MCF 10A (cell line): ENCODE measurements at places on chromosomes 7 and 10. TPM values are rescaled to one million over a fixed set of nuclear protein-coding genes. Genes with fewer than 3 reads are reported as not detected.
A peak's percentile ranks its signal among the peaks of the same experiment; 100 is the strongest.

Gene MIOS
- total RNA-seq = 43.5 and 65.4 TPM in 2 replicates

Gene EMX2
- not detected in 2 replicates for total RNA-seq

Gene WASHC2A
- total RNA-seq = 19.3 and 28.0 TPM in 2 replicates

Gene SLC13A1
- total RNA-seq = not detected in 2 replicates

Gene NEBL
- 30.6 and 44.3 TPM in 2 replicates for total RNA-seq

Gene UNCX
- total RNA-seq = not detected in 2 replicates

Gene CYP3A7
- total RNA-seq = not detected in 2 replicates

Gene SLC26A4
- total RNA-seq = 0.21 and 0.52 TPM in 2 replicates

Gene IFIT1B
- not detected in 2 replicates for total RNA-seq

Gene FAM204A
- 101 and 103 TPM in 2 replicates for total RNA-seq

Gene TECTB
- total RNA-seq = not detected in 2 replicates

Gene SPDYE5
- 0.12 and 0.16 TPM in 2 replicates for total RNA-seq

DNA sequence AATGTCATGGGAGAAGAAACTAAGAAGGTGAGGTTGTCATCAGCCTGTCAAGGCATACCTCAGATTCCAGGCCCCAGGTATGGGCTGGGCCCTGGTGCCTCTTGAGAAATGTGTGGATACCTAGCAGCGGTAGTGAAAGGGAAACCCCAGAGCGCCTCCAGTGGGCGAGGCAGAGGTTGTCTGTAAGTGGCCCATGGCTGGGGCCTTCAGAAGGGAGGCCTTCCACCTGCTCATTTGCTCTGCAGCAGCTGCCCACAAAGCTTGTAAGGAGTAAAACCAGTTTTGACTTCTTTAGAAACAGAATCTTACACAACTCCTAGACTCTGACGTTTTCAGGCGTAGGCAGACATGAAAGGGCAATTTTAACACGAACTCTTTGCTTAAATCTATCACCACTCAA, 509.9 kb downstream of the PARD3 start:
- H3K27me3 ChIP-seq = no peaks in the 10 kb centered on the region
- DNase-seq = peak; percentile 49
- no peaks in the 10 kb centered on the region for H3K4me1 ChIP-seq
- H3K36me3 ChIP-seq = peaks cover 30% of the 10 kb centered on the region
- H3K27ac ChIP-seq = peak overlapping the region; percentile 58

DNA sequence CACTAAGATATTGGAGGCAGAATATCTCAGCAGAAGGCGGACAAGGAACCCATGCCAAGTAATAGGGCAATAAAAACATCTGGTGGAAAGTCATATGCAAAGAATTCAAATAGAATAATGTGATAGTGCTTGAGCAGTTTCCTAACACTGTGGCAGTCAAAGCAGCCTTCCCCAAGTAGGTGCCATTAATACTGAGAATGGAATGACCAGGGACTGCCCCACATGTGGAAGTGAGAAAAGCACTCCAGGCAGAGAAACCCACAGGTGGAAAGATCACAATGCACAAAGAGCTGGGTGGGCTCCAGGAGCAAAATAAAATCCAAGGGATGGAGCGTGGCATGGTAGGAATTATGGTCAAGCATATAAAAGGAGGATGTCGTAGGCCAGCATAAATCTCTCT, 64.4 kb upstream of the NME8 start:
- H3K27ac ChIP-seq = no peak overlapping the region
- peaks cover 5% of the 10 kb centered on the region for H3K4me1 ChIP-seq
- no peaks in the 10 kb centered on the region for H3K27me3 ChIP-seq
- no peaks in the 10 kb centered on the region for H3K36me3 ChIP-seq
- H3K4me3 ChIP-seq = no peak overlapping the region
- DNase-seq = no peak

DNA sequence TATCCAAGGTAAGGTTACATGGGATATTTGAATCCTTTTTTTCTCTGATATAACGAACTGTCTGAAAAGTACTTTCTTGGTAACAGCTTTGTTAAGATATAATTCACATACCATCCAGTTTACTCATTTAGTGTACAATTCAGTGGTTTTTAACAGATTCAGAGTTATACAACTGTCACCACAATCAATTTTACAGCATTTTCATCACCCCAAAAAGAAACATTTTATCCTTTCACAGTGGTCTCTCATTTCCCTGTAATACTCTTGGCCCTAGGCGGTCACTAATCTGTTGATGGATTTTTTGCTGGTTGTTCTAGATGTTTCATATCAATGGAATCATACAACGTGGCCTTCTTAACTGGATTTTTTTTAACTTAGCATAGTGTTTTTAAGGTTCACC, 91.6 kb downstream of the GLCCI1 start:
- no peak overlapping the region for H3K27ac ChIP-seq
- H3K4me3 ChIP-seq = no peak overlapping the region
- peaks cover 14% of the 10 kb centered on the region for H3K4me1 ChIP-seq

- no peak overlapping the region for H3K4me3 ChIP-seq
- DNase-seq = no peak
- peaks cover 6% of the 10 kb centered on the region for H3K4me1 ChIP-seq
- H3K27ac ChIP-seq = no peak overlapping the region
Observed at GRCh38 chr10:70212277-70212676, 21.0 kb downstream of the PPA1 start.

- H3K27ac ChIP-seq = no peak overlapping the region
- H3K4me3 ChIP-seq = no peak overlapping the region
- peaks cover 16% of the 10 kb centered on the region for H3K4me1 ChIP-seq
- H3K27me3 ChIP-seq = no peaks in the 10 kb centered on the region
Observed at GRCh38 chr10:18737236-18737635, 78.0 kb downstream of the ARL5B start.

DNA sequence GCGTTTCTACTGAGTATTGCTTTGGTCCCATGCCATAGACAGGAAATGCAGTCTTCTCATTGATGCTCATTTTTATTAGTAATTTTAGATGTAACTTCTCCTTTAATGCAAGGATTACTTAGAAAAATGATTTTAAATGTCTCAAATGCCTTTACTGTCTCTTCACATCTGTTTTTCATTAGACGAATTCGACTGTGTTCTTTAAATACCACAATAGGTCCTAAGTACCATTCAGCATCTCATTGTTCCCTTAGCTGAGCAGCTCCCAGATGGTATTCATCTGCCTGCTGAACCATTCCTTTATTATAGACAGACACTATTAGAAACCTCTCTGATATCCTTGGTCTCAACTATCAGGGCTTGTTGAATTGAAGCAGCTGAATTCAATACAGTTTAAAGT, 113.6 kb downstream of the LSMEM1 start:
- no peak for DNase-seq
- H3K27me3 ChIP-seq = no peaks in the 10 kb centered on the region
- no peak overlapping the region for H3K4me3 ChIP-seq
- H3K4me1 ChIP-seq = peaks cover 5% of the 10 kb centered on the region
- H3K36me3 ChIP-seq = no peaks in the 10 kb centered on the region

DNA sequence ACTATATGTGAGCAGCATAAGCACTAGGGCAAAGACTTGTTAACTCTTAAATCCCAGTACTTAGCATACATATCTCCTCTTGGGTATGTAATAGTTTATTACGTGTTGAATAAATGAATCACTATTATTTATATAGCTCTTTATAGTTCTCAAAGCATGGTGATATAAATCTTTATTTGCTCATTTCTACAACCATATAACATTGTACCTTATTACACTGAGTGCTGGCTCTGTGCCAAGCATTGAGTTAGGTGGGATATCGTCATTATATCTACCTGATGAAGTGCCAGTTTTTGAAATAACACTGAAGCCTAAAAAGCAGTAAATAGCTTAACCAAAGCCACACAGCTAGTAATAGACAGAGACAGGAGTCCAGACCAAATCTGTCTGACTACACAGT, 27.9 kb downstream of the AHR start:
- DNase-seq = no peak
- H3K4me3 ChIP-seq = no peak overlapping the region
- H3K27me3 ChIP-seq = no peaks in the 10 kb centered on the region

GRCh38 chr10:22719406-22720042, 5.1 kb upstream of the PIP4K2A start:
- H3K36me3 ChIP-seq = no peaks in the 10 kb centered on the region
- H3K27me3 ChIP-seq = no peaks in the 10 kb centered on the region
- H3K4me1 ChIP-seq = no peaks in the 10 kb centered on the region

DNA sequence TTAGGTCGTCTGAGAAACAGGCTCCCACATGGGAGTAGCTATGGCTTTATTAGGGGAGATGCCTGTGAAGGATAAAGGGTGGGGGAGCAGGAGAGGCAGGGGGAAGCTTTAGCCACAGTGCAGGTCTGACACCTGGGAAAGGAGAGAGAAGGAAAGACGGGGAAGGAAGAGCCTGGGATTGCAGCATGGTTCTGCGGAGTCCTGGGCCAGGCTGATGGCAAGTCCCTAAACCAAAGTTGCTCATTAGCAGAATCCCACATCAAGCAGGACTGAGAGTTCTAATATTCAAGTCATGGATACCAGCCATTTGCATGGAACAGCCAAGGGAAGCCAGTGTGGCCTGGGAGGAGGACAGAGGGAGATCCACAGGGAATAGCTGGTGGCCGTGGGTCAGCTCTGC, 414.8 kb downstream of the RPS24 start:
- DNase-seq = no peak
- no peak overlapping the region for H3K4me3 ChIP-seq
- no peaks in the 10 kb centered on the region for H3K36me3 ChIP-seq
- no peak overlapping the region for H3K27ac ChIP-seq
- peaks cover 79% of the 10 kb centered on the region for H3K27me3 ChIP-seq

GRCh38 chr10:110898391-110898790, 20.6 kb downstream of the BBIP1 start:
- peaks cover 29% of the 10 kb centered on the region for H3K4me1 ChIP-seq
- peak overlapping the region; percentile 16 for H3K27ac ChIP-seq
- H3K27me3 ChIP-seq = no peaks in the 10 kb centered on the region
- DNase-seq = no peak

- H3K27ac ChIP-seq = no peak overlapping the region
Observed at GRCh38 chr10:129786216-129786615, 177.9 kb downstream of the EBF3 start.

GRCh38 chr7:102889851-102890250, 22.9 kb upstream of the LRRC17 start:
- DNase-seq = no peak
- H3K27me3 ChIP-seq = no peaks in the 10 kb centered on the region
- H3K4me1 ChIP-seq = peaks cover 30% of the 10 kb centered on the region
- no peak overlapping the region for H3K27ac ChIP-seq
- H3K4me3 ChIP-seq = no peak overlapping the region

- no peak overlapping the region for H3K27ac ChIP-seq
- no peak for DNase-seq
- H3K4me1 ChIP-seq = no peaks in the 10 kb centered on the region
- no peaks in the 10 kb centered on the region for H3K36me3 ChIP-seq
Observed at GRCh38 chr7:33539198-33539597, 366.1 kb upstream of the BMPER start.

- no peaks in the 10 kb centered on the region for H3K4me1 ChIP-seq
- H3K36me3 ChIP-seq = peaks cover 14% of the 10 kb centered on the region
- H3K27me3 ChIP-seq = no peaks in the 10 kb centered on the region
- H3K4me3 ChIP-seq = no peak overlapping the region
Observed at GRCh38 chr10:127142136-127142535, 54.3 kb downstream of the INSYN2A start.

GRCh38 chr7:5596046-5596895, 172.6 kb upstream of the TNRC18 start:
- peaks cover 16% of the 10 kb centered on the region for H3K36me3 ChIP-seq
- H3K27me3 ChIP-seq = no peaks in the 10 kb centered on the region
- peaks cover 30% of the 10 kb centered on the region for H3K4me1 ChIP-seq
- peak overlapping the region; percentile 93 for H3K27ac ChIP-seq

GRCh38 chr7:106057962-106058927, 53.9 kb downstream of the SYPL1 start:
- H3K4me1 ChIP-seq = peaks cover 37% of the 10 kb centered on the region
- peak; percentile 76 for DNase-seq
- peak overlapping the region; percentile 46 for H3K27ac ChIP-seq
- H3K4me3 ChIP-seq = no peak overlapping the region
- no peaks in the 10 kb centered on the region for H3K27me3 ChIP-seq

- no peak for DNase-seq
- no peak overlapping the region for H3K27ac ChIP-seq
- no peaks in the 10 kb centered on the region for H3K27me3 ChIP-seq
- peaks cover 19% of the 10 kb centered on the region for H3K4me1 ChIP-seq
- H3K36me3 ChIP-seq = peaks cover 48% of the 10 kb centered on the region
Observed at GRCh38 chr10:102804382-102805055, 32.7 kb downstream of the CYP17A1 start.

DNA sequence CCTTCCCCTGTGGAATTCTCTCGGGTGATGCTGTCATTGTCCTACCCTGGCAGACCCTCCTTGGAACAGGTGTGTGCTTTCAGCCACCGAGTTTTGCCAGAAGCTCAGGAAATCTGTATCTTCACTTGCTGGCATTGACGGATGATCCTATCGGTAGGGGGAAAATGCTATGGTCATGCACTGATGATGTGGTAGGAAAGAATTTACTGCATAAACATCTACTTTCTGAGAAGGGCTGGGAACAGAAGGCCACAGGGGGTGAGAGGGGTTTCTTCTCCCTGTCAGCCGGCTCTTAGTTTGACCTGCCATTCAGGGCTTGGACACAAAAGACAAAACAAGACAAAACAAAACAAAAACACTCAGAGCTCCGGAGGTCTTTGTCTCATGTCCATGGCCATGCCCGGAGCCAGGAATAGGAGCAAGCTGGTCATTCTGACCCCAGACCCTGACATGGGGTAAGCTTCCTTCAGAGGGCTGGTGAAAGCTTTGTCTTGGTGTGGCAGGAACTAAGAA, 43.6 kb upstream of the CARD11 start:
- no peaks in the 10 kb centered on the region for H3K36me3 ChIP-seq
- no peak for DNase-seq
- H3K4me3 ChIP-seq = no peak overlapping the region
- no peak overlapping the region for H3K27ac ChIP-seq
- H3K27me3 ChIP-seq = peaks cover 12% of the 10 kb centered on the region

DNA sequence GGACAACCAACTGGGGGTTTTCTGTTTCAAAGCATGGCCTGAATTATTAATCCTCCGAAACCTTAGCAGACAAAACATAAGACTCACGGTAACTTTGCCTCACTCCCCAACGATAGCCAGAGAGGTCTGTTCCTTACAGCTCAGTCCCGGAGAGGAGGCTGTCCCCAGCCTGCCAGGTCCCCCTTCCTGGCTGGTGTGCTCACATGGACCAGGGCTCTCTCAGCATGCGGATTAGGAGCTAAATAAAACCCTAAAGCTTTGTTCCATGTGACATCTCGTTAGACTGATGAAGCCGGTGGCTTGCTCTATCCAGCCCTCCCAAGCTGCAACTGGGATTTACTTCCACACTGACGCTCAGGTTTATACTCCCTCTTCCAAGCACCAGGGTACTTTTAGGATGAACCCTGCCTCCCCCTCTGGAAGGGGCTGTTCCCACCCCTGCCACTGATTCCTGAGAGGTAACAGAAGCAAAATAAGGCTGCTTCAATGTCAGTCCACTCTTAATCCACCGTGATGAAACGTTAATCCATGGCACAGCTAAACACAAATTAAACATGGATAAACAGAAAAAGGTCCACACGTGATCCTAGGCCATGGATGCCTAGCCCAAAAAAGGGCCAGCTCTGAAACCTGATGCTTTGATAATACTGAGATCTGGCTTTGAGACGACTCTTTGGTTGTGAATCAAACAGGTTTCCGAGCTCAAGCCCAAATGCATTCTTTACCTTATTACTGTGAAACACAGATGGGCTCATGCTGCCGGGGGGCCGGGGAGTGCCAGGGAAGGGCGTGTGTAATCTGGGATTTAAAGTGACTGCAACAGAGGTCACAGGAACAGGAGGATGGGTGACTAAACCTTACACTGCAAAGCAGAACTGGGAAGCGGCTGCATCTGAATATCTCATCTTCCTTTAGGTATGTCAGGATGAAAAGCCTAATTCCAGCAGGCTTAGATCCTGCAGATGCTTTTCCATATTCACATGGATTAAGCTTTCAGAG, 86.2 kb downstream of the ZRANB1 start:
- peaks cover 5% of the 10 kb centered on the region for H3K4me1 ChIP-seq
- H3K36me3 ChIP-seq = peaks cover 62% of the 10 kb centered on the region

- H3K27me3 ChIP-seq = peaks cover 62% of the 10 kb centered on the region
- H3K4me1 ChIP-seq = no peaks in the 10 kb centered on the region
- no peak overlapping the region for H3K27ac ChIP-seq
- no peak for DNase-seq
Observed at GRCh38 chr7:53351681-53352080, 316.2 kb downstream of the POM121L12 start.
